ENCODE measurements at places on chromosomes 1 and 21.

- DNase-seq: no peak
These were observed 319.8 kb upstream of the SPAG17 start for GRCh38 chr1:118504867-118505266.

DNA sequence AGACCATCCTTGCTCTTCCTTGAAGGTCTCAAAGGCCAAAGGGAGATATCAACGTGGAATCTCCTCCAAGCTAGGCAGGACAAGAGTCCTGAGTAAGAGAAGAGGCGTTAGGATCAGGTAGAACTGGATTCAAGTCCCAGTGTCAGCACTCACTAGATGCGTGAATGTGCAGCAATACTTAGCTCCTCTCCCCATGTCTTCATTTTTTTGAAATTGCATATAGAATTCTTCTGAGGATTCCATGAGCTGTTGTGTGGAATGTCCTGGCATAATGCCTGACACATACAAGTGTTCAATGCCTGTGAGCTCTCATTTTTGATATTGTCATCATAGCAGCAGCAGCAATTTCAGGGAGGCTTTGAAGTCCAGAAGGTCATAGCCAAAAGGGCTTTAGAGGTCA, 333.2 kb downstream of the KCNH1 start:
- DNase-seq: no peak

DNA sequence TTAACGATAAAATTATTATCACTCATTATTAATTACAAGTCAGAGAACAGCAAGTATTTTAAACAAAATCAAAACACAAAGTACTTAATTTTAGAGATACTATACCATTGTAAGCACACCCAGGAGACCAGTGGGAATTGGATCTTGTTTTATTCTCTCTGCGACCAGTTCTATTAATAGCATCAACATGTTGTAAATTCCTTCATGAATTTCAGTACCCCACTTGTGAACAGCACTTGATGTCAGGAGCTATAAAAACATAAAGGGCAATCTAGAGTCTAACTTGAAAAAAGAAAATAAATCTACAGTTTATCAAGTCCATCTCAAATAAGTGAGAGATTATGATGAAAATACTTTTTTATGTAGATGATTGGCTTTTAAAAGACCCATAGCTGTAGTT, 42.9 kb downstream of the USP24 start:
- no peak for DNase-seq

DNA sequence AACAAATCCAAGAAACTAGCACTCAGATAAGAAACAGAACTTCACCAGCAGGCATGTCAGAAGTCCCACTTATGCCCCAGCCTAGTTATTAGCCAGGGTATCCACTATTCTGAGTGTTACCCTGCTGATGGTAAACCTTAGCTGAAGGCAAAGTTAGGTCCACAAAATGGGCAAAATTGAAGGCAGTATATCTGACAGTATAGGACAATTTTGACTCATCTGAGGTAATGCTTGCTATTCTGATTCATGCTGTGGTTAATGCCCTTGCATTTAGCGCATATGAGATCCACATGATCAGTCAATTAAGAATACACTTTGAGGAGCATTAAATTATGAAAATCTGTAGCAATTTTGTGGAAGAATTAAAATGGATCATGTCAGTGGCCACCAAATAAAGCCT, 15.1 kb downstream of the IFI44 start:
- DNase-seq: no peak

- no peak for DNase-seq
These were observed 46.2 kb downstream of the DISP1 start for GRCh38 chr1:222861062-222861461.

GRCh38 chr21:14617040-14617393, 70.9 kb upstream of the SAMSN1 start:
- DNase-seq: no peak

- no peak for DNase-seq
These were observed 313.4 kb upstream of the C1orf174 start for GRCh38 chr1:4213366-4213973.

- DNase-seq: no peak
These were observed 15.6 kb downstream of the STRIP1 start for GRCh38 chr1:110049801-110050601.

DNA sequence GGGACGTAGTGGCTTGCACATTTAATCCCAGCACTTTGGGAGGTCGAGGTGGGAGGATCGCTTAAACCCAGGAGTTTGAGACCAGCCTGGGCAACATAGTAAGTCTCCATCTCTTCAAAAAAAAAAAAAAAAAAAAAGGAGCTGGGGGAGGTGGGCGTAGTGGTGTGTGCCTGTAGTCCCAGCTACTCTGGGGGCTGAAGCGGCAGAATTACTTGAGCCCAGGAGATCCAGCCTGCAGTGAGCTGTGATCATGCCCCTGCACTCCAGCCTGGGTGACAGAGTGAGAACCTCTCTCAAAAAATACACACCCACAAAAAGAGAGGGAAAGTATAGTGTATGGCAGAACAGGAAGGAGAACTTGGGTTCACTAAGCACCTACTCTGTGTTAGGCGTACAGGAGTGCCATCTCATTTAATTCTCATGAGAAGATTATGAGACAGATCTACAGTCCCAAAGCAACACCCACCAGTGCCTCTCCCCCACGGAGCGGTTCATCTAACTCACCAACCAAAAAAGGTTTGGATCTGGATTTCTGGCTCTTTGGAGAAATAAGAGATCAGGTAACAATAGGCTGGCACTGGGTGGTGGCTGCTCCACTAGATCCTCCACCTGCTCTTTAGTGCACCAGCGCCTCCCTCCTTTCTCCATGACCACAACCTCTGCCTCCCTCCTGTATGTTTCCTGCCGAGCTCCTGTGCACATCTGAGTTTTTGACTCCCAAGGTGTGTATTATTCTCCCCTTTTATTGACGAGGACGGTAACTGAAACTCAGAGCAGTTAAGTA, 1.4 kb upstream of the TRAF5 start:
- DNase-seq: no peak

- DNase-seq: peak; percentile 15
These were observed 15.8 kb upstream of the TNFRSF8 start for GRCh38 chr1:12047120-12047876.

DNA sequence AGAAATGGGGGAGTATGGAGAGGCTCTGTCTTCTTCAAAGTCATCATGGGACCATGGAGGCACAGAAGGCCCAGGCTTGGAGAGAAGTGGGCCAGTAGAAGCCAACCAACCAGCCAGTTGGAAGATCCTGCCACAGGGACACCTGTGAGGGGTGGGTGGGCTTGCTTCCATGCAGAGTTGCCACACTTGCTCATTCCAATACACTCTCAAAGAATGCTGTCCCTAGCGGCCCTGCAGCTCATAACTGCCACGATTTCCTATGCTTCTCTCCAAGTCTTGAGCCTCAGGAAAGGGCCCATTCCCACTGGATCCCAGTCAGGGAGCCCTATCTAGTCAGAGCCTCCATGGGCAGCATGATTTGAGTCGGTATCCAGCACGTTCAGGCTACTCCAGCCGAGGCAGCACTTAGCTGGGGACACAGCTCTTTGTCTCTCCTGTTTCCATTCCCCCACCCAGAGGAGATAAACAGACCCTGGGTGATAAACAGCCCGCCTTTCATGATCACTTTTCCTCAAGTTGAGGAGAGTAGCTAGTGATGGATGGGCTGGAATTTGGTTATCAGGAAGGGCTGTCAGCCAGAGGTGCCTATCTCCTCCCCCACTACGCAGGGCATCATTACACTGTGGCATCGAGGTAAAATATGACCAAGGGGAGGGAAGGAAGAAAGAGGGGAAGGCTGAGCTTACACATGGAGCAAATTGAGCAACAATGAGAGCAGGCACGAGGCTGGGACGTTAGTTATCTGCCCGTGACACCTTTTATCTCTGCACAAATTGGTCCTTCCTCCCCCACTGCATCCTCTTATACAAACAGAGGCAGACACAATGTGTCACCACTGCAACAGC, 64.6 kb downstream of the ERI3 start:
- no peak for DNase-seq

Data from inflammatory macrophage treated with lipopolysaccharide for 4 hours (primary cell).